ENCODE measurements at places on chromosomes 7 and 10. TPM values are rescaled to one million over a fixed set of nuclear protein-coding genes. Genes with fewer than 3 reads are reported as not detected.

The SLC18A3 gene
- total RNA-seq: not detected

The MKX gene
- total RNA-seq: not detected

The CYCS gene
- 290 TPM for total RNA-seq

The C10orf71 gene
- total RNA-seq: not detected

The CYP2C19 gene
- total RNA-seq: 0.33 TPM

The IL2RA gene
- total RNA-seq: 989 TPM

The PLEKHA1 gene
- 3.5 TPM for total RNA-seq

The CALD1 gene
- 7.2 TPM for total RNA-seq

The APBB1IP gene
- 40.0 TPM for total RNA-seq

The TUBB8 gene
- total RNA-seq: not detected

- H3K27ac ChIP-seq: no peak overlapping the region
- no peaks in the 10 kb centered on the region for H3K27me3 ChIP-seq
- peak; percentile 4 for DNase-seq
Observed at GRCh38 chr7:90511776-90512175, 42.3 kb downstream of the PTTG1IP2 start.

DNA sequence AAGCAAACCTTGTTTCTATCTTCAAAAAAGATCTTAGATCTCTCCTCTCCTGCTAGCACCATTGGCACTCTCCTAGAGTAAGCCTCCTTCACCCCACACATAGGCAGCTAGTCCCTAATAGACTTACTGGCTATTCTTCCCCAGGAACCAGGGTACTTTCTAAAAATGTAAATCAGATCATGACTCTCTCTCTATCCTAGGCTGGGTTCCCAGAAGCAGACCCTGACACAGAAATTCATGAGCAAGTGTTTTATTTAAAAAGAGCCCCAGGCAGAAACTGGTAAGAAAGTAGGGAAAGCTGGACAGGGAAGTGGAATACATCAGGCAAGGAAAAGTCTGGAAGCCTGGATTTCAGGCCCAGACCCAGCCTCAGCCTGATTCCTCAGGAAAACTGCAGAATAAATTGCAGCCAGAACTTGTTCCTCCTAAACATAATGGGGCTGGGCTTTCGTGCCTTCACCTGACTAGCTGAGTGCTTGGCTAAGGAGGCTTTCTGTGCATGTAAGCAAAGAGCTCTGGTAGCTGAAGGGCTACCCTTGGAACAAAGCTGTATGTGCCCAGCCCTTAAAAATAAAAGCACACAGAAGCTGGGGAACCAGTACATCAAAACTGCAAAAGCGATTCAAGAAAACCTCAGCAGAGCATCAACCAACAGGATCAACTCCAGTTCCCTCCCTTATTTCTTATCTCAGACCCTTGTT is 18.8 kb upstream of the SORBS1 start:
- H3K4me1 ChIP-seq: no peaks in the 10 kb centered on the region
- H3K27me3 ChIP-seq: peaks cover 23% of the 10 kb centered on the region
- H3K36me3 ChIP-seq: no peaks in the 10 kb centered on the region
- H3K27ac ChIP-seq: no peak overlapping the region
- H3K4me3 ChIP-seq: no peak overlapping the region
- DNase-seq: no peak

DNA sequence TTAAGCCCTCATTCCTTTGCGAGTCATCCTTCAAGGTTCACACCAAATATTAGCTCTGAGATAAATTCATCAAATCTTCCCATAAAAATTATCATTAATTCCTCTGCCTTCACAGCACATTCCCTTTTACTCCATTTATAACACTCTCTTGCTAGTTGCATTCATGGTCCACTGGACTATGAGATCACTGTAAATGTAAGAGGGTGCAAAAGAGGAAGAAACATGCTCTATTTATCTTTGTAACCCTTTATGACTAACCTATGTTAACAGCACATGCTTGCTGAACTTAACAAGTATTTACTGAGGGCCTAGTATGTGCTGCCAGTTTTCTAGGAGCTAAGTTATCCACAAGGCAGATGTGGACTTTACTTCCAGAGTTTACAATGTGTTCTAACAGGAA is 86.7 kb upstream of the TMEM168 start:
- H3K4me3 ChIP-seq: no peak overlapping the region
- no peak for DNase-seq
- peaks cover 4% of the 10 kb centered on the region for H3K36me3 ChIP-seq
- no peaks in the 10 kb centered on the region for H3K4me1 ChIP-seq
- H3K27me3 ChIP-seq: no peaks in the 10 kb centered on the region

GRCh38 chr7:12066004-12066403 is 145.1 kb upstream of the TMEM106B start:
- peaks cover 3% of the 10 kb centered on the region for H3K27me3 ChIP-seq
- peaks cover 2% of the 10 kb centered on the region for H3K4me1 ChIP-seq
- DNase-seq: no peak
- no peaks in the 10 kb centered on the region for H3K36me3 ChIP-seq
- no peak overlapping the region for H3K27ac ChIP-seq

DNA sequence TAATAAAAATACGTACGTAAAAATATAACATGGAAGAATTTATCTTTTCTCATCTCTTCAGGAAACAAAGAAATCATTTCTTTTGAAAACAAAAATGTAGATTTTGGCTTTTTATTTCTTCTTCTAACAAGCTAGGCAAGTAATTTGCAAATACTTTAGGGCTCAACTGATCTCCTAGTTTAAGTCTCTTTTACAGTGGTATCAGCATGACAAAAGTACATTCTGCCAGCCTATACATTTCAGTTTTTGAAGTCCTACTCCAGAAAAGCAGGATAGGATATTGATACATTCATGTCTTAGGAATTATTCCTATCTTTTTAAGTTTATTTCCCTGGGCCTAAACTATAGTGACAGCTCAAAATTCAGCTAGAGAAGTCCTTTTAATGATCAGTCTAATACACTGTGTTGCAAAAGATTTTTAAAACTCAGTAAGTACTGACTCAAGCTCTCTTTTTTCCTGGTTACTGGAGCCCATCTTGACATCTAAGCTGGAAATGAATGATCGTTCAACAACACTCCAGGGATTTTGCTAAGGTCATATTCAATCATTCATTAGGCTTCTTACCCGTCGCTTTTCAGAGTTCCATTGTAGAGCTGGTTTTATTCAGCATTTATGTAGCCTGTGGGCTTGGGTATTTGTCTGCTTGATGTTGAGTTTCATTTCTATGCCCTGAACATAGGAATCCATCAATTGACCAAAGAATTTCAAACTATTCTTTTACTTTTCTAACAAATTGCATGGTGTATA is 12.2 kb upstream of the FAM53B start:
- no peak overlapping the region for H3K27ac ChIP-seq
- H3K36me3 ChIP-seq: peaks cover 37% of the 10 kb centered on the region
- H3K4me3 ChIP-seq: no peak overlapping the region
- no peaks in the 10 kb centered on the region for H3K27me3 ChIP-seq
- H3K4me1 ChIP-seq: peaks cover 8% of the 10 kb centered on the region

DNA sequence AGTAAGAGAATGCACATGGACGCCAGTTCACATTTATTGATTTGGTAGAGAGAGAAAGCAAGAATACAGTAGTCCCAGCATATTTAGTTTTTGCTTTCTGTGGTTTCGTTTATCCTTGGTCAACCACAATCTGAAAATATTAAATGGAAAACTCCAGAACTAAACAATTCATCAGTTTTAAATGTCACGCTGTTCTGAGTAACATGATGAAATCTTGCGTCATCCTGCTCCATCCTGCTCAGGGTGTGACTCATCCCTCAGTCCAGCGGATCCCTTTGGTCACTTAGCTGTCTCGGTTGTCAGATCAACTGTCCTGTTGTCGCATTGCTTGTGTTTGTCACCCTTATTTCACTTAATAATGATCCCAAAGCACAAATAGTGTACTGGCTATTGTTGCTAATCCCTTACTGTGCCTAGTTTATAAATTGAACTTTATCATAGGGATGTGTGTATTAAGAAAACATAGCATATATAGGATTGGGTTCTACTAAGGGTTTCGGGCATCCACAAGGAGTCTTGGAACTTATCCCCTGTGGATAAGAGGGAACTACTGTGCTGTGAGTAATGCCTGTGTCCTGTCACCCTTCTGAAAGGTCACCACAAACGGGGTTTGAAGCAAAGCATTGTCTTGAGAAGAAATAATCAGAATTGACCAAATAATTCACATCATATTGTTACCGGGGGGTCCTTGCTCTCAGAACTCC is 73.6 kb downstream of the OTUD1 start:
- peaks cover 2% of the 10 kb centered on the region for H3K36me3 ChIP-seq
- no peak overlapping the region for H3K27ac ChIP-seq
- peaks cover 2% of the 10 kb centered on the region for H3K27me3 ChIP-seq
- no peak overlapping the region for H3K4me3 ChIP-seq
- peaks cover 14% of the 10 kb centered on the region for H3K4me1 ChIP-seq

DNA sequence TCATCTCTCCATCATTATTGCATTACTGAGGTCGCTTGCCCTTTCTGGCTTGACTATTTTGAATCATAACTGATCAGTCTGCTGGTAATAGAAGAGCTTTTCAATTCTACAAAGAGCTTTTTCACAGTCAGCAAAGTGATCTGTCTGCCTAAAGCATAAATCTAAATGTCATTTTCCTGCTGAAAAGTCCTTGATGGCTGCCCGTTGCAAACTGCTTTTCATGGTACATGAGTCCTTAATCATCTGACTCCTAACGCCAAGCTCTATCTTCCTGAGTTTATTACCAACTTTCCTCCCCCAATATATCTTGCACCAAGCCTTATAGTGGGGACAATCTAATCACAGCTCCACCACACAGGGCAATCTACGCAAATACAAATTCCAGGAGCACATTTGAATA is 39.8 kb downstream of the THSD7A start:
- H3K36me3 ChIP-seq: no peaks in the 10 kb centered on the region
- no peak for DNase-seq
- H3K4me1 ChIP-seq: no peaks in the 10 kb centered on the region
- H3K27me3 ChIP-seq: no peaks in the 10 kb centered on the region

GRCh38 chr7:7157177-7157886 is 25.0 kb upstream of the C1GALT1 start:
- peak overlapping the region; percentile 80 for H3K4me3 ChIP-seq
- H3K36me3 ChIP-seq: peaks cover 19% of the 10 kb centered on the region
- peak; percentile 90 for DNase-seq
- H3K27me3 ChIP-seq: no peaks in the 10 kb centered on the region

GRCh38 chr10:29011516-29011915 is 277.4 kb upstream of the LYZL1 start:
- no peaks in the 10 kb centered on the region for H3K36me3 ChIP-seq
- no peak overlapping the region for H3K4me3 ChIP-seq
- no peaks in the 10 kb centered on the region for H3K27me3 ChIP-seq
- no peaks in the 10 kb centered on the region for H3K4me1 ChIP-seq
- DNase-seq: no peak

GRCh38 chr7:48299580-48300169 is 128.4 kb downstream of the ABCA13 start:
- H3K36me3 ChIP-seq: no peaks in the 10 kb centered on the region
- peaks cover 4% of the 10 kb centered on the region for H3K4me1 ChIP-seq
- H3K4me3 ChIP-seq: no peak overlapping the region

- H3K4me1 ChIP-seq: no peaks in the 10 kb centered on the region
- no peak for DNase-seq
- H3K27me3 ChIP-seq: no peaks in the 10 kb centered on the region
- H3K36me3 ChIP-seq: no peaks in the 10 kb centered on the region
- no peak overlapping the region for H3K4me3 ChIP-seq
Observed at GRCh38 chr10:126867567-126868365, 37.5 kb upstream of the DOCK1 start.

- no peak for DNase-seq
- peaks cover 20% of the 10 kb centered on the region for H3K4me1 ChIP-seq
- H3K27ac ChIP-seq: no peak overlapping the region
- H3K4me3 ChIP-seq: no peak overlapping the region
Observed at GRCh38 chr10:49169776-49170175, 18.4 kb downstream of the TMEM273 start.

DNA sequence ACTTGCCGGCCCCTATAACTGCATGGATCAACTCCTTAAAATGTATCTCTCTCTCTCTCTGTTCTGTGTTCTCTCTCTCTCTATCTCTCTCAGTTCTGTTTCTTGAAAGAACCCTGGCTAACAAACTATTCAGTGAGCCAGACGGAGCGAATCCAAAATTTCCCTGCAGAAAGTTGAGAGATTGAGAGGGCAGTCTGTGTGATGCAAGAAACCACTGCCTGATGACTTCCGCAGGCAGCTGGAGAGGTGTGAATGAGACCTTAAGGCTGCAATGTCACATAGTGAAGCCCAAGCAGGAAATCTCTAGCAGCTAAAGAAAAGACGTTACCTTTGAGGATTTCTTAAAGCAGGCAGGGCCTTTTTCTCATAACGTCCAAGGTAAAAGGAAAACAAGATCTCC is 17.3 kb downstream of the FAM107B start:
- no peak overlapping the region for H3K27ac ChIP-seq
- H3K4me1 ChIP-seq: peaks cover 7% of the 10 kb centered on the region
- H3K4me3 ChIP-seq: no peak overlapping the region
- peaks cover 5% of the 10 kb centered on the region for H3K27me3 ChIP-seq

DNA sequence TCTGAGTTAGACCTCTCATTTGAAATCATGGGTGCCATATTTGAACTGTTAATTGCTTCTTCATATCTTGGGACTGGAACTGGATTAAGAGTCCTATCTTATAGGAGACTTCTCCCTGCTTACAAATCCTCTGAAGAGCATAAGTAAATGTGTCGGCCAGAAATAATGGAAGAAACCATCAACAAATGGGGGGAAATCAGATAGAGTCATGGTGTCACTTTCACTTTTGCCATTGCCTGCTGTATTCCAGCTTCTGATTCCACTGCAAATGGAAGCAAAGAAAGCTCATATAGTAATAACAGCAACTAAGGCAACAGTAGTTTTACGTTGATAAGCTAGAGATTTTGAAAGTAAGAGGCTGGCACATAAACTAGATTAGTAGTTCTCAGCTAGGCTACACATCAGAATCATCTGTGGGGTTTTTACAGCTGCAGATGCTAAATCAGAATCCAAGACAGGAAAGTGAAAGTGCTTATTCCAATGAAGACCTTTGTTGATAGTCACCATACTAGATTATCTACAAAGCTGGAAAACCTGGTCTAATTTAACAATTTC is 12.3 kb upstream of the CRPPA start:
- no peak overlapping the region for H3K4me3 ChIP-seq
- H3K27me3 ChIP-seq: peaks cover under 1% of the 10 kb centered on the region
- H3K27ac ChIP-seq: no peak overlapping the region

GRCh38 chr10:102633287-102633686 is 11.0 kb upstream of the TRIM8 start:
- H3K27ac ChIP-seq: peak overlapping the region; percentile 87
- peak overlapping the region; percentile 65 for H3K4me3 ChIP-seq
- peaks cover 42% of the 10 kb centered on the region for H3K4me1 ChIP-seq

GRCh38 chr10:50407076-50407801 is 155.9 kb upstream of the ASAH2 start:
- H3K36me3 ChIP-seq: peaks cover 11% of the 10 kb centered on the region
- H3K27me3 ChIP-seq: no peaks in the 10 kb centered on the region
- no peak overlapping the region for H3K4me3 ChIP-seq
- H3K27ac ChIP-seq: no peak overlapping the region
- DNase-seq: peak; percentile 22

DNA sequence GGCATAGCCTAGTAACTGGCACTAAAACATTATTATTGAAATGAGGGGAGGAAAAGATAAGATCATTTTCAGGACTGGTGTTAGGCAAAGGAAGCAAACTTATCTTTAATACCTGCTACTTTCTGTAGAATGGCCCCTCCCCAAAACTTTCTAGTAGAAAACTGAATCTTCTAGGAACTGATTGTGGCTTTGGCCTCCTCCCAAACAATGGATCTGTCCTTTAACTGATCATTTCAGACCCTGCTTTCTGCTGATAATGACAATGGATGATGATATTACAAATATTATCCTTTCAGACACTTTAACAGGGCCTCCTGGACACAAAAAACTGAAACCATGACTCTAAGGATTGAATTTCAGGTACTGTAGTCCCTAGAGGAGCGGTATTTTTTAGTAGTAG is 55.1 kb downstream of the EZH2 start:
- peak overlapping the region; percentile 79 for H3K27ac ChIP-seq
- no peak overlapping the region for H3K4me3 ChIP-seq
- no peak for DNase-seq
- no peaks in the 10 kb centered on the region for H3K27me3 ChIP-seq

All from activated CD4-positive, alpha-beta T cell treated with anti-CD3 and anti-CD28 coated beads, Interleukin-2, amount 10 ng/mL, durations not matched to agents 24 days and 14 days (primary cell).